Chondrocyte (in vitro differentiated cells): ENCODE measurements at places on chromosomes 6 and 20. TPM values are rescaled to one million over a fixed set of nuclear protein-coding genes. Genes with fewer than 3 reads are reported as not detected.

DNA sequence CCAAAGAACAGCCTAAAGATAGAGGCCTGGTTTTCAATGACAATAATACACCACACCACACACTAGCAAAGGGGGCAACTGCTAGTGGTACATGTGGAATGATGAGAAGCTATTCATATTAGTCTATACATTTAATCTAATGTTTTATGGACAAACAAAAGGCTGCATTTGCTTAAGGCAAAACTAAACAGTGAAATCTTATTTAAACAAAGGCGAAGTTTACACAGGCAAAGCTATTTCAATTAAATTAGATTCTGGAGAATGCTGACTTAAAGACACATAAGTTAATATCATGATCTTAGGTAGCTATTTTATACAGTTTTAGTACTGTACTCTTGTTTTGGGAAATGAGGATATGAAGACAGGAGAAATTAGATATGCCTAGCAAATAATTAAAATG lies 53.9 kb upstream of the SIM1 start:
- no peak for DNase-seq
- H3K27me3 ChIP-seq: no peaks in the 10 kb centered on the region
- peaks cover 4% of the 10 kb centered on the region for H3K4me1 ChIP-seq
- no peak overlapping the region for H3K4me3 ChIP-seq
- no peaks in the 10 kb centered on the region for H3K36me3 ChIP-seq

- no peaks in the 10 kb centered on the region for H3K27me3 ChIP-seq
- no peak overlapping the region for H3K4me3 ChIP-seq
Observed at GRCh38 chr6:16396497-16397319, 158.3 kb downstream of the GMPR start.

DNA sequence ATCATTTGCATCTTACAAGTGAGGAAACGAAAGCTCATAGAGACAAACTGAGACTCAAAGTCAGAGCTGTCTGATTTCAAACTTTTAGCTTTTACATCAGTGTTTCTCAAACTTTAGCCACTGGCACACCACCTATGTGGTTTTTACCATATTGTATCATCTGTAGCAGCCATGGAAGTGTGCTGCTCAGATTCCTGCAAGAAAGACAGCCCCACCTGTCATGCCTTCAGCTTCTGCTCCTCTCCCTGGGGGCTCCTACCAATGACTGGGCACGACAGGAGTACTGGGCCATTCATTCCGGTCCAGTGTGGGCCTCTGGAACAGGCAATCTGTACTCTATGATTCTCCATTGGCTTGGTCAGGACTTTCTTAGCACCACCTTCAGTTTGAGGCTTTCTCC lies 87.0 kb downstream of the BCAS1 start:
- no peaks in the 10 kb centered on the region for H3K4me1 ChIP-seq
- DNase-seq: no peak
- H3K27me3 ChIP-seq: peaks cover 2% of the 10 kb centered on the region
- H3K4me3 ChIP-seq: no peak overlapping the region
- H3K36me3 ChIP-seq: no peaks in the 10 kb centered on the region

GRCh38 chr20:5596401-5597193 lies 153.6 kb upstream of the SHLD1 start:
- H3K36me3 ChIP-seq: peaks cover 19% of the 10 kb centered on the region
- H3K27me3 ChIP-seq: no peaks in the 10 kb centered on the region

- no peaks in the 10 kb centered on the region for H3K36me3 ChIP-seq
- H3K27ac ChIP-seq: no peak overlapping the region
- peaks cover 1% of the 10 kb centered on the region for H3K27me3 ChIP-seq
- no peak for DNase-seq
Observed at GRCh38 chr6:85191656-85192055, 258.2 kb upstream of the NT5E start.

DNA sequence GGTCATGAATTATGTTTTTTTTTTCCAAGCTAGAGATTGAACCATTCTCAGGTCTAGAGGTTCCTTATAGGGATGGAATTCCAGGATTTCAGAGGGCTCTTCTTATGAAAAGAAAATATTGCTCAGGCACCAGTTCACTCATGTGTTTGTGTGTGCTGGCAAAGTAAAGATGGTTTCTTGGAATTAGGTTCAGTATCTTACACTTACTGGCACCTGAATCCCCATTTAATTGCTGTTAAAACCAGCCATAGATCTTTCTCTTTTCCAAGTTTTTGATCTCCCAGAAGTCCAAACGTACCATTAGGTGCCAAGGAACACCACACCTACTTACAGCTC lies 508.4 kb downstream of the CDH26 start:
- H3K27me3 ChIP-seq: peaks cover 7% of the 10 kb centered on the region
- DNase-seq: no peak
- no peak overlapping the region for H3K27ac ChIP-seq
- H3K4me1 ChIP-seq: no peaks in the 10 kb centered on the region
- H3K36me3 ChIP-seq: no peaks in the 10 kb centered on the region

DNA sequence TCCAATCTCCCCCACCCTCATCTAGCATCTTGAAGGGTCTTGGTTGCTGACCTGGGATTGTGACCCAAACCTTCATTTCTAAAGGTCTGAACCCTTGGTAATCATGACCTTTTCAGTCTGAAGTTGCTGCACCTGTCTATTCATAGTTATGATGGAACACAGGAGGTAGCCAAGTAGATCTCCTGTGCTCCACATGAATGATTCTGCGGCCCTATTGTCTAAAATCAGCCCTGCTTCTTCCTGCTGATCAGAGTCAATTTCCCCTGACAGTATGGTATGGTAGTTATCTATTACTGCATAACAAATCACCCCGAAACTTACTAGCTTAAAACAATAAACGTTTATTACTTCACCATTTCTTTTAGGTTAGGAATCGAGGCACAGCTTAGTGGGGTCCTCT lies 9.0 kb downstream of the OR2B6 start:
- H3K4me1 ChIP-seq: no peaks in the 10 kb centered on the region
- H3K27me3 ChIP-seq: no peaks in the 10 kb centered on the region
- H3K36me3 ChIP-seq: no peaks in the 10 kb centered on the region
- H3K27ac ChIP-seq: no peak overlapping the region

DNA sequence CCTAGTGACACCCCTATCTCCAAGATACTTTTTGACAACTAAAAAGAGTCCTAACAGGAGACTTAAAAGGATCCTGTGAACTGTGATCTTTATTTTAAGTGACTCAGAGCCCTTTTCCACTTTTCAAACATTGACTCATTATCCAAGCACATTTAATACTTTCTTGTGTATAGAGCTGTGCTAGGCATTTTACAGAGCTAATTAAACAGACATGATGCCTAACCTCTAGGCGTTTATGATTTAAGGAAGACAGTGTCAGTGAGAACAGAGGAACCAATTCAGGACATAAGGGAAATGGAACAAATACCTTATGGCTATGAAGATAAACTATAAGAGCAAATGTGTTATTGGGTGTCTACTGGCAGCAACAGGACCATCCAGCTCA lies 282.6 kb downstream of the TPBG start:
- H3K36me3 ChIP-seq: peaks cover 4% of the 10 kb centered on the region
- no peaks in the 10 kb centered on the region for H3K4me1 ChIP-seq
- H3K4me3 ChIP-seq: no peak overlapping the region
- no peak for DNase-seq
- H3K27me3 ChIP-seq: peaks cover 15% of the 10 kb centered on the region

- no peaks in the 10 kb centered on the region for H3K4me1 ChIP-seq
- peaks cover 34% of the 10 kb centered on the region for H3K27me3 ChIP-seq
- H3K4me3 ChIP-seq: no peak overlapping the region
- no peak overlapping the region for H3K27ac ChIP-seq
- H3K36me3 ChIP-seq: no peaks in the 10 kb centered on the region
- no peak for DNase-seq
Observed at GRCh38 chr20:22620342-22620741, 36.0 kb upstream of the FOXA2 start.

GRCh38 chr6:139711804-139712585 lies 337.5 kb upstream of the CITED2 start:
- H3K27ac ChIP-seq: no peak overlapping the region
- no peaks in the 10 kb centered on the region for H3K27me3 ChIP-seq
- no peak for DNase-seq
- H3K36me3 ChIP-seq: no peaks in the 10 kb centered on the region

- H3K4me3 ChIP-seq: no peak overlapping the region
- peaks cover 7% of the 10 kb centered on the region for H3K4me1 ChIP-seq
- no peaks in the 10 kb centered on the region for H3K36me3 ChIP-seq
- H3K27ac ChIP-seq: no peak overlapping the region
- no peak for DNase-seq
Observed at GRCh38 chr6:15872241-15873103, 209.6 kb upstream of the DTNBP1 start.

- no peak for DNase-seq
- peaks cover 8% of the 10 kb centered on the region for H3K36me3 ChIP-seq
- H3K4me1 ChIP-seq: peaks cover 11% of the 10 kb centered on the region
- no peaks in the 10 kb centered on the region for H3K27me3 ChIP-seq
Observed at GRCh38 chr6:130494729-130495128, 128.9 kb downstream of the TMEM200A start.

GRCh38 chr6:133973109-133973971 lies 20.3 kb downstream of the TBPL1 start:
- no peak overlapping the region for H3K27ac ChIP-seq
- peaks cover 34% of the 10 kb centered on the region for H3K4me1 ChIP-seq
- no peak overlapping the region for H3K4me3 ChIP-seq
- no peak for DNase-seq

- H3K4me3 ChIP-seq: no peak overlapping the region
- no peaks in the 10 kb centered on the region for H3K27me3 ChIP-seq
- no peak overlapping the region for H3K27ac ChIP-seq
- H3K36me3 ChIP-seq: peaks cover 6% of the 10 kb centered on the region
- peaks cover 4% of the 10 kb centered on the region for H3K4me1 ChIP-seq
- no peak for DNase-seq
Observed at GRCh38 chr20:5189917-5190316, 63.1 kb downstream of the CDS2 start.

DNA sequence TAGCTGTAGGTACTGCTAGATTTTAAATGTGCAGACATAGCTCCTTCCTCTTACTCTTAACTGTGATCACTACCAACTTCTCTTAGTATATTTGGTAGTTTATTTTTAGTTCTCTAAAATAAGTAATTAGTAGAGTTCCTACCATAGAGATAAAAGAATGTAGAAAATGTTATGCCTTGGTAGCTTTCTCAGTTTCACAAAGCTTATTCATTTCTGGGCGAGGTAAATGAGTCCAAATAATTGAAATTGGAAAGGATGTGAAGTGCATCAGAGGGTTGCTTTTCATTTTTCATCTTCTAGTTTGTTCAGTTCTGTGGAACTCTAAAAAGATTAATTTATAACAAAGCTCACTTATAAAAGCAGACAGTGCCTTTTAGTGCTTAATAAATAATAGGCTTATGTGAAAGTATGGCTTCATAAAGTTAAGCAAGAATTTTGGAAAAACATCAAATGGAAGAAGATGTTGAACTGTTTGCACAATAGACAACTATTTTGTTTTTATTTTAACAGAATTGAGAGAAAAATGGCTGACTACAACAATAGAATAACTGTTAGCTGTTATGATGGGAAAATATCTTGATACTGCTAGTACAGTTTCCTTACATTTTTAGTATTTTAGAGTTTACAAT lies 303.7 kb downstream of the UTRN start:
- H3K4me1 ChIP-seq: peaks cover 18% of the 10 kb centered on the region
- H3K27me3 ChIP-seq: no peaks in the 10 kb centered on the region
- DNase-seq: no peak

DNA sequence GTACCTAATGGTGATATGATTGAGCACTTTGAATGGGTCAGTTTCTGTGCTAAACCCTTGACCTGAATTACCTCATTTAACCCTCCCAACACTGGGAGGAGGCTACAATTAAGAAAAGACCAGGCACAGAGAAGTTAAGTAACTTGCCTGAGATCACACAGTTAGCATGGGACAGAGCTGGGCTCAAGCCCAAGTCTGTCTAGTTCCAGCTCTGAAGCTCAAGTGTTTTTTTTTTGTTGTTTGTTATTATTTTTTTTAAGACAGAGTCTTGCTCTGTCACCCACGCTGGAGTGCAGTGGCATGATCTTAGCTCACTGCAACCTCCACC lies 4.0 kb downstream of the FAM83D start:
- no peak for DNase-seq
- H3K36me3 ChIP-seq: no peaks in the 10 kb centered on the region
- no peak overlapping the region for H3K4me3 ChIP-seq
- no peaks in the 10 kb centered on the region for H3K27me3 ChIP-seq

DNA sequence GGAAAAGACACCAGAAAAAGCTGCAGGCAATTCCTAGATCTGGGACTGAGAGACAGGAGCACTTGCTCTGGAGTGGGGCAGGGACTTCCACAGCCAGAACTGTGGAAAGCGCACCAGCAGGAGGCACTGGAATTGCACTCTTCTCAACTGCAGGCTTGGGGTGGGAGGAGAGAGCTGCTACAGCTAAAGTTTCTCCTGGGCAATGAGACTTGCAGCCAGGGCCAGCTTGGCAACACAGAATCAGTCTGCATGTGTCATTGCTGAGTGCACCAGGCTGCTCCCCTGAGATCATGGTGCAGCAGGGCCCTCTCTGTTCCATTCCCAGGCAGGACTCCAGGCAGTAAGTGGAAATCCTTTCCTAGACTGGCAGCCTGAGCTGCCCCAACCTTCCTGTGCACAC lies 145.8 kb downstream of the INSM1 start:
- no peak overlapping the region for H3K4me3 ChIP-seq
- H3K27me3 ChIP-seq: no peaks in the 10 kb centered on the region
- no peak overlapping the region for H3K27ac ChIP-seq
- H3K36me3 ChIP-seq: peaks cover 38% of the 10 kb centered on the region
- no peaks in the 10 kb centered on the region for H3K4me1 ChIP-seq

DNA sequence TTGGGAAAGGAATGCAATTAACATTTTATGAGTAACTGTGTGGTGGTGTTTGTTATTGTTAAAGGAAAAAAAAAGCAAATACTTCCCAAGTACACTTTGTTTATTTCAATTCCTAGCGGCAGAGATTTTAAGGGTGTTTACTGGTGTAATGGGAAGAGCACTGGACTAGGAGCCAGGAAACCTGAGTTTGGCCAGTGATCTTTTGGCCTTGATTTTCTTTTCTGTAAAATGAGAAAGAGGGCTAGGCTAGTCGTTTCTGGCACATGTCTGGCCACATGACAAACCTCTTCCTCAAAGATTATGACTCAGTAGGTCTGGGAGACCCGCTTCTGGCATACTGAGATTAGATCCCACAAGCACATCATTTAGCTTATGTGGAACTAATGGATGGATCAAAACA lies 428.1 kb upstream of the NOX3 start:
- no peaks in the 10 kb centered on the region for H3K4me1 ChIP-seq
- no peak overlapping the region for H3K4me3 ChIP-seq
- no peak for DNase-seq
- H3K27me3 ChIP-seq: peaks cover 3% of the 10 kb centered on the region
- H3K27ac ChIP-seq: no peak overlapping the region

GRCh38 chr20:2986466-2986865 lies 57.0 kb upstream of the GNRH2 start:
- H3K4me3 ChIP-seq: no peak overlapping the region
- peaks cover 26% of the 10 kb centered on the region for H3K36me3 ChIP-seq
- H3K27me3 ChIP-seq: no peaks in the 10 kb centered on the region
- no peaks in the 10 kb centered on the region for H3K4me1 ChIP-seq
- DNase-seq: no peak

- no peak overlapping the region for H3K27ac ChIP-seq
- H3K36me3 ChIP-seq: no peaks in the 10 kb centered on the region
- H3K4me3 ChIP-seq: no peak overlapping the region
- peaks cover 17% of the 10 kb centered on the region for H3K4me1 ChIP-seq
- H3K27me3 ChIP-seq: no peaks in the 10 kb centered on the region
Observed at GRCh38 chr6:134619077-134619476, 301.2 kb upstream of the SGK1 start.

GRCh38 chr20:22490287-22491193 lies 93.8 kb downstream of the FOXA2 start:
- H3K27ac ChIP-seq: no peak overlapping the region
- H3K36me3 ChIP-seq: no peaks in the 10 kb centered on the region
- no peaks in the 10 kb centered on the region for H3K4me1 ChIP-seq

CABLES2 gene
- total RNA-seq: 6.4 to 7.8 TPM (median 6.5 TPM) in 3 replicates

POM121L2 gene
- total RNA-seq: not detected in 3 replicates

COL11A2 gene
- total RNA-seq: 2.8 to 10.0 TPM (median 10.0 TPM) in 3 replicates

RAB44 gene
- not detected in 3 replicates for total RNA-seq

PDE10A gene
- 10.4 to 14.3 TPM (median 13.7 TPM) in 3 replicates for total RNA-seq

NFATC2 gene
- total RNA-seq: 2.0 to 2.6 TPM (median 2.2 TPM) in 3 replicates

SRMS gene
- not detected in 3 replicates for total RNA-seq

RAD21L1 gene
- not detected in 3 replicates for total RNA-seq

CPNE5 gene
- total RNA-seq: 0.18 TPM in 1 of 3 replicates, not detected in the others
